ENCODE measurements at places on chromosomes 12 and 14.

DNA sequence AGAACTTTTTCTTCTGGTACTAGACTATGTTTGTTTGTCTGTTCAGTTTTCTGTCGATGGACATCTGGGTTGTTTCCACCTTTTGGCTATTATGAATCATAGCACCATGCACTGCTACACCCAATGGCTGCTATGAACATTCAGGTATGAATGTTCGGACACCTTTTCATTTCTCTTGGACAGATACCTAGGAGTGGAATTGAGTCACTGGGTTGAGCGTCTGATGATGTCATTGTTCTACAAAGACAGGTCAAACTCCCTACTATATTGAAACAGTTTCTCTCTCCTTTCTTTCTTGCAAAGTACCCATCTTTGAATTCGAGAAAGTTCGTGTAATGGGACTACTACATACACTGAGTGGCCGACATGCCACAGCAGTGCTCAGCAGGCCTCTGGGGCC lies 44.7 kb downstream of the KCTD10 start:
- DNase-seq, result no peak

GRCh38 chr14:39320318-39320717 lies 86.6 kb downstream of the MIA2 start:
- no peak for DNase-seq

DNA sequence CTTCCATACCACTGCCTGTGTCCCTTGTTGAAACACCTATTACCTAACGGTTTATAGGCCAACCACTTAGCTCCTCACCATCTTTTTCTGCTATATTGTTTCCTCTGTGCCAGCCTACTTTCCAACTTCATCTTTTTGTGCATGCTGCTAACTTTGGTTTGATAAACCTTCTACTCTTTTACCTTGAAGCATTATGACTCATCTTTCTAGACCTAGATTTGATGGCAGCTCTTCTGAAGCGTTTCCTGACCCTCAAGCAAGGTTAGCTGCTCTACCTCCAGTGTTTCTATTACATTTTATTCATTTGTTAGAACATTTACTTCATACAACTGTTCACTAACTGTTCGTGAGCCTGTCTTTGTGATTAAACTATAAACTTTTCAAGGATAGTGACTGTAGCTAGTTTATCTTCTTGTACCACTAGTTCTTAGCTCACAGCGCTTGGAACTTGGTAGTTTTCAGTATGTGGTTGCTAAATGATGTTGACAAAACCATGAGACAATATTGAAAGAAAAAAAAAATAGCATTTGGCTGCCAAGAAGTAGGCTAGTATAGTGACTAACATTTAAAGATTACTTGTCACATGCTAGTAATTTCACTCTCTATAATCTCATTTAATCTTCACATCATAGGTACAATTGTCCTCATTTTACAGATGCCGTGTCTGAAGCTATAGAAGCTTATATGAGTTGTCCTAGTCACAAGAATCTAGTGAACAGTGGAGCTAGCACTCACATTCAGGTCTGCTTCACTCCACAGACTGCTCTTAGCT lies 79.5 kb downstream of the APAF1 start:
- DNase-seq, result no peak

DNA sequence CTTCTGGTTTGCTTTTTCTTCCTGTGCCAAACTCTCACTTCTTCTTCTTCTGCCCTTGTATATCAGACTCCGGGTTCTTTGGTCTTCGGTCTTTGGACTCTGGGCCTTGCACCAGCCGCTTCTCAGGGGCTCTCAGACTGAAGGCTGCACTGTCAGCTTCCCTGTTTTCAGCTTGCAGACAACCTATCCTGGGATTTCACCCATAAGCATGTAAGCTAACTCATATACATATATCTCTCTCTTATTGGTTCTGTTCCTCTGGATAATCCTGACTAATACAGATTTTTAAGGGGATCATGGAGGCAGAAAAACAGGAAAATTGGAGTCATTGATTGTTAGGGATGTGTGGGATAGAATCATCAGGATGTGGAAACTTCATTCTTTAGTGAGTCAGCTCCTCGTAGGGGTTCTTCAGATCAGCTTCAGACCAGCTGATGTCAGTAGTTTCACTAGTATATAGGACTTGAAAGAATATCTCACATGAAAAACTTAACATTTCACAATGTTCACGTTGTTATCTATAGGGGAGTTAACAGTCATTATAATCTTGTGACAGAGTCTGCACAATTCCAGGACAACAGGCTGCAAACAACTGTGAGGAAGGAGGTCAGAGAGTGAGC lies 102.9 kb downstream of the RASSF9 start:
- no peak for DNase-seq

DNA sequence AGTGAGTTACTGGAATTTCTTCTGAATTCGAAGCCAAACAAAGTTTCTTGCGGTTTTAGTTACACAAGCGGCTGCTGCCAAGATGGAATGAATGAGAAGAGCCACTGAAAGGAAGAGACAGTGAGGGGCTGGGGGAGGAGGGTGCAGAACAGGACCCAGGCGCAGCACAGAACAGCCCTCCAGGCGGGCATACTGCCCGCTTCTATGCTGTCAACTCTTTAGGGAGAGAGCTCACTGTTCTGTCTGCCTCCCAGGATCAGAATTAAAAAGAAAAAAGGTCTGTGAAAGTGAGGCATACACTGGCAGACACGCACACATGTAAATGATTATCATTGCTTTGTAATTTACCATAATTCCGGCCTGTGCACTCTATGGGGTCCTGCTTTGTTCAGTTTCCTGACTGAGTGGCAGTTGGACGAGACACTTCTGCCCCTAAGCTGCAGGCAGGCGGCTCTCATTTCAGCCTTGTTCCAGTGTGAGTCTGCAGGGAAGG lies 231.6 kb downstream of the CACNA1C start:
- no peak for DNase-seq

GRCh38 chr12:14975457-14975856 lies 2.6 kb downstream of the PDE6H start:
- DNase-seq, result no peak

- DNase-seq, result no peak
These were observed 90.8 kb upstream of the PTPRQ start for GRCh38 chr12:80353254-80353653.

- DNase-seq, result no peak
These were observed 92.4 kb downstream of the TMTC1 start for GRCh38 chr12:29691161-29691854.

GRCh38 chr12:70719672-70720420 lies 82.6 kb upstream of the PTPRB start:
- DNase-seq, result peak; percentile 70

DNA sequence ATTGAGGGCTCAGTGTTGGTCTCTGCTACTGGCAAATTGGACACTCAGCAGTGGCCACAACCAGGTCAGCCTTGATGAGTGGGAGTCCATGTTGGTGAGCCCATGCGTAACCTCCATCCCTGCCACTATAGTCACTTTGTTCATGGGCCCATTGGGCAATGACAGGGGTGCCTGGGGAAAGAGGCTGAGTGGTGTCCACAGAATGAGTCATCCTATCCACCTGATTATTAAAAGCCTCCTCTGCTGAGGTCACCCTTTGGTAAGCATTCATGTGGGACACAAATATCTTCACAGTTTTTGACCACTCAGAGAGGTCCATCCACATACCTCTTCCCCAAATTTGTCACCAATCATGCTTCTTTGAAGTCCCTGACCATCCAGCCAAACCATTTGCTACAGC lies 50.0 kb downstream of the FIGNL2 start:
- no peak for DNase-seq

DNA sequence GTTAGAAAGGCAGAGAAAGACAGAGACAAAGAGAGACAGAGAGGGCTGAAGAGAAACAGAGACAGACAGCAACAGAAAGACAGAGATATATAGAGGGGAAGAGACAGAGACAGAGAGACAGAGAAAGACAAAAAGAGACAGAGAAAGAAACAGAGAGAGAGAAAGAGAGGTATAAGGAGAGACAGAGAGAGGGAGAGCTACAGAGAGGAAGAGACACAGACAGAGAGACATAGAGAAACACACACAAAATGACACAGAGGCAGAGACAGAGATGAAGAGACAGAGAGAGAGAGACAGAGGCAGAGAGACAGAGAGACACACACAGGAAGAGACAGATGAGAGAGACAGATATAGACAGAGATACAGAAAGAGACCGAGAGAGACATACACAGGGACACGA lies 168.6 kb downstream of the TMEM121 start:
- DNase-seq, result no peak

DNA sequence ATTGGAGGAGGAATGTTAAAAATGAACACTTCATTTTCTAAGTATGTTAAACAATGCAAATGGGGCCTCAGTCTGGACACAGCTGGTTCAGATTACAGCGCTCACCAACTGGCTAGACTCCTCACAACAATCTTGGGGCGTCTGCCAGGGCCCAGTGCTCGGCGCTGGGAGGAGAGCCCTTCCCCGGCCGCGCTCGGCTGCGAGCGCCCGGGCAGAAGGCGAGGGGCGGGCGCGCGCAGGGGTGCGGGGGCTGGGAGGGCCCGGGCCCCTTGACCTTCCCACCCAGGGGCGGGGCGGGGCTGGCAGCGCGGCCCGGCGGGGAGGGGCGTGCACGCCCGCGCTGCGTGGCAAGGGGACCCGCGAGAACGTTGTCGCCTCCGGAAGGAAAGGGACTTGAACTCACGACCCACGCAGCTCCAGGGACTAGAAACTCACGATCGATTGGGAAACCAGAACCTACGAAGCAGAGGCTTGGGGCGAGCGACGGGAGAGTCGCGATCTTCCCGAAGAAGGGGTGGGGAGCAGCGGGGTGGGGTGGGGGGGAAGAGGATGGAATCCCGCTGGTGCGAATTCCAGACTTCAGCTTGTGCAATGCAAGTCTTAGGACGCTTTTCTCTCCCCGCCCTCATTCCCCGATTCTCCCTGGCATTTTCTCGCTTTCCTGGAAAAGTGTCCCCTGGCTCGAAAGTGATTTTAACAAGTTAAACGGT lies at the start of gene FBLN5:
Gene FBLN5, minus strand, starts transcription at position 220 of the 710 bp plus-strand sequence. CDS start 465 bp downstream, outside the sequence.
- DNase-seq, result peak; percentile 72

DNA sequence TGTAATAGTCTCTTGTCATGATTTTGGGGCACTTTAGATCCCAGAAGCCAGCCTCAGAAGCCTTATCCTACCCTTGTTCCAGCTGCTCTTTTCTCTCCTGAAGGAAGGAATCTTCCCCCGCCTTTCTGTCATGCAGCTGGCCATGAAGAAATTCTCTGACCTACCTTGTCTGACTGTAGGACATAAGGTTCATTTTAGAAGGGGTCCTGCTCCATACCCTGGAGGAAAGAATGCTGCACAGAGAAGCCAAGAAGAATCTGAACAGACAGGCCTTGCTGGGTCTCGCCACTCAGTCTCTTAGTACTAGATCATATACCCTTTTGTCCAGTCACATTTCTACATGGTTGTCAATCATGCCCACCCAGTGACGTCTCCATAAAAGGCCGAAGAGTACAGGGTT lies 6.2 kb upstream of the TMCC3 start:
- DNase-seq, result no peak

GRCh38 chr14:99597911-99598600 lies 6.0 kb downstream of the CCDC85C start:
- DNase-seq, result no peak

GRCh38 chr14:69615121-69615495 lies 3.7 kb downstream of the SUSD6 start:
- no peak for DNase-seq

- no peak for DNase-seq
These were observed 1122.1 kb upstream of the SEL1L start for GRCh38 chr14:82655770-82656169.

DNA sequence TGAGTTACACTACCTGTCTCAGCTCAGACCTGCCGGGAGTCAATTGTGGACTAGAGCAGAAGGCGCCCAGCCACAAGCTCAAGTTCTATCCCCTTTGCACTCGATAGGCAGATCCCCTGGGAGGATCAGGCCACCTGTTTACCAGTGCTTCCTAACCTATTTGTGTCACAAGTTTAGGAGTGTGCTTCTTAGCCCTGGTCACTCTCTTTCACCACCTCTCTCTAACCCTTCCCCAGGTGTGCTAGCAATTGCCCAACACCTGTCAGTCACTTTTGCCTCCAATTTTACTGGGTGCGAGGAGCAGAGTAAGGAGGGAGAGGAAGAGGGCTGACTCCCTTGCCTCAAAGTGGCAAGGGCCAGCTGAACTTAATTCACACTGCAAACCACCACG lies 745 bp upstream of the NAA30 start:
- DNase-seq, result no peak
